ENCODE measurements at places on chromosomes 1 and 21.
A peak's percentile ranks its signal among the peaks of the same experiment; 100 is the strongest.

DNA sequence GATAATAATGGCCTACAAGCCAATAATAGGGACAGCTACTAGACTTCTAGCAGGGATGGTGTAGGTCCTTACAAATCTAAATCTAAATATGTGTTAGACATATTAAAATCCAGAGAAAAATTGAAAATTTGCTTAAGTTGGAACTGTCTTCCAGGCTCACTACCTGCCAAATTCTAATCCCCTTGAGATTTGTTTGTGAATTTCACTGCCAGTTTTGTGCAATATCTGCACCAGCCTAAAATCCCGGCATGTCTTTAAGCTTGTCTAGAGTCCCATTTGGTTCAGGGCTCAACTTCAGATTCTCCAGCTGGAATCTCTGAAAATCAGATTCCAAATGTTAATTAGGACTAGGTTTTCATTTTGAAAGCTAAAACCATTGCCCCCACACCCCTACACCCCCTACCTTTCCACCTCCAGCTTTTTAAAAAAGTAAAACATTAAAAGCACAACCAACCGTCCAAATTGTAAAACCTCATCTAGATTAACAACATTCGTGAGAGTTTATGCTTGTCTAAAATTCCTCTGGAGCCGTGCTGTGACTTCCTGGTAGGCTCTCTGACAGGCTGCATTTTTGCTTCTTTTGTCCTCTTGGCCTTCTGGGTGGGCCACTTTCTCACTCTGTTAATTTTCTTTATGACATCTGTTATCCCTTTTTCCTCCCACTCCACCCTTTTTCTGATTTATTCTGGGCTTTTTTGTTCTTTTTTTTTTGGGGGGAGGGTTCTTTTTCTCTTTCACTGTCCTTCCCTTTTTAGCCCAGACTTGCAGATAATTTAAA, 348.7 kb downstream of the PAPPA2 start:
- no peak for DNase-seq

DNA sequence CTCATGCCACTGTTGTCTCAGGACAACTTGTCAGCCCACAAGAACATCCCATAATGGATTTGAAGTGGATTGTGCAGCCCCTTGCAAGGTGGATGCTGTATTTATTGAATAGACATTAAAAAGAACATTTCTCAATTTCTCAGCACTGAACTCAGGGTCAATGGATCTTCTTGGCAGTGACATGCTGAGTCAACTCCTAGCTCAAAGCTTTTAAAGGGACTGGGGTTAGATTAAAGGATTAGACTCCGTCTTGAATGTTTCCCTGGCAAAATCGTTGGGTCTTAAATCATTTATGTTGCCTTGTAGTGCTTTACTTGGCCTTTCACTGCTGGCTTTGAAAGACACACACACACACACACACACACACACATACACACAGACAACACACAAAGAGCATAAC, 221.6 kb upstream of the PBX1 start:
- no peak for DNase-seq

DNA sequence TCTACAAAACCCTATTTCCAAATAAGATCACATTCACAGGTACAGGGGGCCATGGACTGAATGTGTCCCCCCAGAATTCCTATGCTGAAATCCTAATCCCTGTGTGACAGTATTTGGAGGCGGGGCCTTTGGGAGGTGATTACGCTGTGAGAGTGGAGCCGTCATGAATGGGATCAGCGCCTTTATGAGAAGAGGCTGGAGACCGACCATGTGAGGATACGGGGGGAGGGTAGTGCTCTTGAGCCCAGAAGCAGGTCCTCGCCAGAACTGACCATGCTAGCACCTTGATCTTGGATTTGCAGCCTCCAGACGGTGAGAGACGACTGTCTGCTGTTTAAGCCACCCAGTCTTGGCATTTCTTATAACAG, 23.8 kb upstream of the KIF26B start:
- no peak for DNase-seq

DNA sequence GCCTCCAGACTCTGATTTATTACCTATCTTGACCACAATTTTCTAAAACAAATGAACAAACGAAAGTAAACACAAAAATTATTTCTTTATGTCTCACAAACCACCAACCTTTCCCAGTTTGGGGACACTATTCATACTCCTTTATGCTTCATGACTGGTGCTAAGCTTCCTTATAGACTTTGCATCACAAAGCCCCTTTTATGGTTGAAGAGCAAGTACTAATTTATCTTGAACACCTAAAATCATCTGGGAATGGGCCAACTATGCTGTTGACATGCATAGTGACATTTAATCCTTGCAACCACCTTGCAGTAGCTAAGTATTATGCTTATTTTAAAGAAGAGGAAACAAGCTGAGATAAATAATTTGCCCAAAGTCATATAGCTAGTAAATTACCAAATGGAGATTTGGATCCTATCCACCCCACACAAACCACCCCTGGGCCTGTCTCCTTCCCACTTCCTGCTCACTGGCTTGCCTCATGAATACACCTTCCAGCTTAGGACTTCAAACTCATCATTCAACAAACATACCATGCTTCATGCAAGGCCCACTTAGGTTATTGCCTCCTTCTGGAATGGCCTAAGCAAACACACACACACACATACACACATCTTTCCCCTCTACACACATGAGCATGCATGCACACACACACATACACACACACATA, 192.2 kb downstream of the PLPP3 start:
- DNase-seq = no peak

DNA sequence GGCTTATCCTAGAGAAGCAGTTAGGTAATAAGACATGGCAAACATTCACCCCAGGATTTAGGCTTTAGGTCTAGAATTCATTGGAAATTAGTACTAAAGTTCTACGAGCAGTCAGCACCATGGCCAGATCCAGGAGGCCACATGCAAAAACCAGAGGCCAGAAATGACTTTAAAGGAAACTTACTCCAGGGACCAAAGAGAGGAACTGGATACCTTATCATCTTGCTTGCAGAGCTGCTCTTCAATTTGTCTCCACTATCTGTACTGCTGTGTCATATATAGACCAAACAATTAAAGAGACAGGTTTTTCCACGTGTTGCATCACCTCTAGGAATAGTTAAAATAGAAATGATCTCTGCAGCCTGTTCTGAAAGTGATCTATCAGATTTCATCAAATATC, 127.8 kb downstream of the LMX1A start:
- DNase-seq = no peak

DNA sequence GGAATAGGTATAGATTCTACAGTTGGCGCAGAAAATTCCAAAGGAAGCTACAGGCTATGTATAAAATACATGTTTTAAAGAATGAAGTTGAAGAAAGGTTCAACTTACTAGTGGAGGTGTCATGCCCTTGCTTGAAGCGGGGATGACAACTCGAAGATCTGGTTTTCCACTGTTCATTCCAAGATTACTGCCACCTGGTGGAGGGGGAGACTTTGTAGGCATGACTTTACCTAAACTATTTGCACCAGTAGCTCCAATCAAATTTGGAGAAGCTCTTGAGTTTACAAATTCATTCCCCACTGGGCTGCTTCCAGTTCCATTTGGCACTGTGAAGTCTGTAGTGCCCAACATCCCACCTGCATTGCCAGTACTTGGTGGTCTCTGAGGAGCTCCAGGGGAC, 81.7 kb downstream of the AXDND1 start:
- DNase-seq = no peak

GRCh38 chr1:173960625-173961024, 43.5 kb upstream of the SERPINC1 start:
- DNase-seq = no peak

- no peak for DNase-seq
Observed at GRCh38 chr1:18580691-18581419, 49.8 kb upstream of the PAX7 start.

GRCh38 chr1:18332576-18332975, 148.2 kb upstream of the KLHDC7A start:
- DNase-seq = no peak

- no peak for DNase-seq
Observed at GRCh38 chr1:89871768-89872473, 51.1 kb downstream of the LRRC8D start.

DNA sequence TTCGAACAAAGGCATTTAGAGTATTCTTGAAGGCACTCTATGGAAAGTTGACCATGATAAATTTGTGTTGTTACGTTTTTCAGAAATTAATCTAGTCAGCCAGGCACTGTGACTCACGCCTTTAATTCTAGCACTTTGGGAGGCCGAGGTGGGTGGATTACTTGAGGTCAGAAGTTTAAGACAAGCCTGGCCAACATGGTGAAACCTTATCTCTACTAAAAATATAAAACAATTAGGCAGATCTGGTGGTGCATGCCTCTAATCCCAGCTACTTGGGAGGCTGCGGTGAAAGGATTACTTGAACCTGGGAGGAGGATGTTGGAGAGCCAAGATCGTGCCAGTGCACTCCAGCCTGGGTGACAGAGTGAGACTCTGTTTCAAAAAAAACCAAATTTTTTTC, 130.6 kb upstream of the BRINP3 start:
- DNase-seq = no peak

DNA sequence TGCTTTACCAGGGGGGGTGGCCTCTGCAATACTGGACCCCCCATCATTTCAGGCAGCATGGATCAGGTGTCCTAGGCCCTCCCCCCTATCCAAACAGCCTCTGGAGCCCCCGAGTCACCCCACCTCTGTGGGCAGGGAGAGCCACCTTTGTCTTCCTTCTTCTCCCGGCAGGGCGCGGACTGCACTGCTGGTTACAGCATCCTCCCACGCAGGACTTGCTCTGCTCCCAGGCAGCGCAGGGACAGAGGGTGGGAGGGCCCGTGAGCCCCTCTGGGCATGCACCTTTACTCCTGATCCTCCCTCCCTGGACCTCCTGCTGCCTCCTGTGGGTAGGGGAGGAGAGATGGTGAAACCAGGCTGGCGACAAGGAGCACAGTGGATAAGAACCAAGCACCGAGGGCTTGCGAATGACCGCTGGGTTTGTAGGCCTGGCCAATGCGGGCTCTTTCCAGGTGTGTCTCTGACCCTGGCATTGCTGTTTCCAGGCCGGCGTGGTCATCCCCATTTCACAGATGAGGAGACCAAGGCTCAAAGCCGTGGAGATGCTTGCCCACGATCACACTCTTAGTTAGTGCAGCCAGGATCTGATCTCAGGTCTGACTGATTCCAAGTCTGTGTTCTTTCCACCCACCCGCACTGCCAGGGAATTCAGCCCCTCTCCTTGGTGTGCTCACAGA, 73.6 kb upstream of the TARDBP start:
- DNase-seq = no peak

DNA sequence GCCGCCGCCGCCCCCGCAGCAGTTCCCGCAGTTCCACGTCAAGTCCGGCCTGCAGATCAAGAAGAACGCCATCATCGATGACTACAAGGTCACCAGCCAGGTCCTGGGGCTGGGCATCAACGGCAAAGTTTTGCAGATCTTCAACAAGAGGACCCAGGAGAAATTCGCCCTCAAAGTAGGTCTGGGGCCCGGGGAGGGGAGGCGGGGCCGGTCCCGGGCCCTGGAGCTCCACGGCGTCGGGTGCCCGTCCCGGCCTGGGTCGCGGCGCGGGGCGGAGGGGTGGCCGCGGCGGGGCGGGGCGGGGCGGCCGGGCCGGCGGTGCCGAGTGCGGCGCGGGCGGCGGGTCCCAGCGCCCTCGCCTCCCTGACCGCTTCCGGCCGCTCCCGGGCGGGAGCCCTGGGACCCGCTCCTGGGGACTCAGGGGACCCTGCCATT, 646 bp downstream of the MAPKAPK2 start:
- peak; percentile 56 for DNase-seq

DNA sequence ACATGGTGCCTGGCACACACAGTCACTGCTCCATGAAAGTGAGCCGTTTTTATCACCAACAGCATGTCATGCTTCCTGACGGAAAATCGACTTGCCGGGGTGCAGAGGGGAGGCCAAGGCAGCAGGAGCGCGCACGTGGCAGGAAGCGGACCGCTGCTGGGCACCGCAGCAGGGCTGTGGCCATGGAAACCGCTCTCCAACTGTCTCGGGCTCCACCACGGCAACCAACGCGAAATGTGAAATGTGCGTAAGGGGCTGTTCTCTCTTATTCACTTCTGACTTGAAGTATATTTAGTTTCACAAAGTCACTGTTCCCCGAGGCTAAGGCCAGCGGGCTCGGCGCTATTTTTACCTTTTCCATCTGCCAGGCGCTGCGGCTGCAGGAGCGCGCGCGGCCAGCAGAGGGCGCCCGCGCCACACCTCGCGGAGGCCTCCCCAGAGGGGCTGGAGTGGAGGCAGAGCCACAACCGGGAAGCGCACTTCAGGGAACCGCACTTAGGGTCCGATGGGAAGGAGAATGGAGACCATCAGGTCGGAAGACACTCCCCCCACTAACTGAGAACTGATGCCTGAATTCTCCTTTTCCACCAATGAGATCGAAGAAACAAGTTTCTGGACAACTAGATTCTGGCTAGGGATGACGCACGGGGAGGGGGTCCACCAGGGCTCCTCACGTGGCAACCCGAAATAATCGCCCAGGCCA, 19.7 kb downstream of the RCC2 start:
- peak; percentile 66 for DNase-seq

GRCh38 chr1:118039170-118039569, 109.6 kb downstream of the WDR3 start:
- no peak for DNase-seq

GRCh38 chr1:90729504-90730242, 12.6 kb upstream of the BARHL2 start:
- no peak for DNase-seq

DNA sequence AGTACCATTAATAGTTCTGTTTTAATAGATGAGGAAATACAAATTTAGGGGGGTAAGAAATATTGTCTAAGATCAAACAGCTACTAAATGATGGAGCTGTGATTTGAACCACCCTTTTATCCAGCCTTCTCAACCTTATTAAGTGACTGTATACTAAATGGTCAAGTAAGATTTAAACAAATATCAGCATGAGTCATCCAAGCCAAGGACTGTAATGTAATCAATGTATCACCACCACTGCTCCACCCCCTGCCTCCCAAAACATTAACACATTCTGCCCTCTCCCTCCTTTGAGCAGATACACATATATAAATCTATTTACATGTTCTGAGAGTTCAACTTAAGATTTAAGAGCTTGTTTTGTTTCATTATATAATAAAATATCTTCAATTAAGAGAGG, 58.9 kb downstream of the LRRC40 start:
- no peak for DNase-seq

- DNase-seq = no peak
Observed at GRCh38 chr1:178934546-178934945, 63.7 kb upstream of the ANGPTL1 start.

GRCh38 chr1:51000160-51000559, 30.1 kb downstream of the CDKN2C start:
- no peak for DNase-seq

GRCh38 chr1:59314776-59315528, 18.1 kb downstream of the FGGY start:
- DNase-seq = no peak

- no peak for DNase-seq
Observed at GRCh38 chr1:45674478-45674877, 11.9 kb downstream of the GPBP1L1 start.

- no peak for DNase-seq
Observed at GRCh38 chr1:70717656-70718055, 306.6 kb downstream of the CTH start.

DNA sequence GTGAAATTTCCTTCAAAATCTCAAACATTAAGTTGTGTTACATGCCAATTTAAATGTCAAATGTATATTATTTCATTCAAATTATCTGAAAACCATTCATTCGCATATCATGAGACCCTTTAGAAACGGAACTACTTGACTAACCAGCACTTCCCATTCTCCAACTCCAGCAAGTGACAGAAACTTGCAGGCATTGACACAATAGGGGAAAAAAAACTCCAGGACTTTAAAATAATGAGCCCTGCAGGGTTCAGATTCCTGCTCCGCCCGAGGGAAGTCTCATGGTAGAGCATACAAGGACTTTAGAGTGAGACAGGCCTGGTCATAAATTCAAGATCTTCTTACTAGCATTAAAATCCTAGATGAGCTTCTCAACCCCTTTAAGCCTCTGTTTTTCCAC, 138.9 kb downstream of the NR5A2 start:
- no peak for DNase-seq

GRCh38 chr1:198135366-198135765, 21.4 kb upstream of the NEK7 start:
- DNase-seq = no peak

Data from activated naive CD4-positive, alpha-beta T cell treated with Interleukin-2 at 50 U/mL for 16 hours (primary cell).